ENCODE measurements at places on chromosomes 2 and 18. TPM values are rescaled to one million over a fixed set of nuclear protein-coding genes. Genes with fewer than 3 reads are reported as not detected.

The STARD6 gene
- total RNA-seq = not detected

The GTF2A1L gene
- total RNA-seq = 0.68 TPM

- no peak overlapping the region for H3K4me3 ChIP-seq
- no peaks in the 10 kb centered on the region for H3K36me3 ChIP-seq
- H3K4me1 ChIP-seq = no peaks in the 10 kb centered on the region
- no peaks in the 10 kb centered on the region for H3K27me3 ChIP-seq
These were observed 43.6 kb upstream of the IHH start for GRCh38 chr2:219104107-219105035.

The CYP1B1 gene
- 19.4 TPM for total RNA-seq

DNA sequence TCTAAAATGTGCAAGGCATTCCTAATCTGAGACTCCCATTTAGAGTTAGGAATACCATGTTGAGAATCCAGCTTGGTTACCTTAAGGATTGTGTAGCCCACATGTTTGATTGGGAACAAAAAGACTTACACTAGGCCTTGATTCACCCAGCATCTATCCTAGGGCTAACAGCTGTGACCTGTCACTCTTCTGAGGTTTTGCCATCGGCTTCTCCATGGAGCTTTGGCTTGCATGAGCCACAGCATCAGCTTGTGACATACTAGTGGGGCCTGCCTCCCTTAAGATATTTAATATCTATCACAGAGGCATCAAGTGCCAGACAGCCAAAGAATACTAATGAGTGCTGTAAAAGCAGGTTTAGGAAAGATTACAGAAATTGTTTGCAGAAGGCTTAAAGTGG is 241.3 kb upstream of the UBE2E3 start:
- H3K36me3 ChIP-seq = no peaks in the 10 kb centered on the region
- no peaks in the 10 kb centered on the region for H3K4me1 ChIP-seq
- H3K4me3 ChIP-seq = no peak overlapping the region
- H3K27me3 ChIP-seq = no peaks in the 10 kb centered on the region
- DNase-seq = no peak

The M1AP gene
- 10.9 TPM for total RNA-seq

DNA sequence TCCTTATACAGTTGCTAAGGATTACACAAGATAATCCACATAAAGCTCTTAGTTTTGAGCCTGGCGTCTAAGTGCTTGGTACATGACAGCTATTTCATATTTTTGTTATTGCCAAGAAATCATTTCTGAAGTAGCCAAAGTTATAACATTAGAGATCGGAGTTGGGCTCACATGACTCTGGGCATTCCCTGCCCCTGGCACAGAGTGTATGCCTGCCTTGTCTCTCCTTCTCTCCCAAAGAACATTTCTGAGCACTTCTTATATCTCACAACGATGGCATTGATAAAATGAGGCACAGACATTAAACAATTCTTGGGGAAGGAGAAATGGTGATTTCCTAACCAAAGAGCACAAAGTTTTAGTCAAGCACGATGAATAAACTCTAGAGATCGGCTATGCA is 87.7 kb upstream of the DDX18 start:
- no peak for DNase-seq
- H3K4me3 ChIP-seq = no peak overlapping the region
- H3K36me3 ChIP-seq = no peaks in the 10 kb centered on the region
- no peaks in the 10 kb centered on the region for H3K27me3 ChIP-seq
- no peak overlapping the region for H3K27ac ChIP-seq
- no peaks in the 10 kb centered on the region for H3K4me1 ChIP-seq

DNA sequence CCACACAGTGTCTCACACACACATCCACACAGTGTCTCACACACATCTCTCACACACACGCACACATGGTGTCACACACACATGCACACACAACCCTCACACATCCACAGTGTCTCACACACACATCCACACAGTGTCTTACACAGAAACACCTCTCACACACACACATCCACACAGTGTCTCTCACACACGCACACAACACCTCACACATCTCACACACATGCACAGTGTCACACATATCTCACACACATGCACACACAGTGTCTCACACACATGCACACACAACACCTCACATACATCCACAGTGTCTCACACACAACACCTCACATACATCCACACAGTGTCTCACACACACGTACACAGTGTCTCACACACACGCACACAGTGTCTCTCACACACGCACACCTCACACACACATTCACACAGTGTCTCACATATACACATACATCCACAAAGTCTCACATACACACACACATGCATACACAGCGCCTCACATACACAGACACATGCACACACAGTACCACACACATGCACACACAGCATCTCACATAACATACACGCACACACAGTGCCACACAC is 473.9 kb upstream of the HS6ST1 start:
- no peak overlapping the region for H3K4me3 ChIP-seq
- H3K4me1 ChIP-seq = no peaks in the 10 kb centered on the region
- no peak overlapping the region for H3K27ac ChIP-seq

The TRAK2 gene
- total RNA-seq = 16.9 TPM

DNA sequence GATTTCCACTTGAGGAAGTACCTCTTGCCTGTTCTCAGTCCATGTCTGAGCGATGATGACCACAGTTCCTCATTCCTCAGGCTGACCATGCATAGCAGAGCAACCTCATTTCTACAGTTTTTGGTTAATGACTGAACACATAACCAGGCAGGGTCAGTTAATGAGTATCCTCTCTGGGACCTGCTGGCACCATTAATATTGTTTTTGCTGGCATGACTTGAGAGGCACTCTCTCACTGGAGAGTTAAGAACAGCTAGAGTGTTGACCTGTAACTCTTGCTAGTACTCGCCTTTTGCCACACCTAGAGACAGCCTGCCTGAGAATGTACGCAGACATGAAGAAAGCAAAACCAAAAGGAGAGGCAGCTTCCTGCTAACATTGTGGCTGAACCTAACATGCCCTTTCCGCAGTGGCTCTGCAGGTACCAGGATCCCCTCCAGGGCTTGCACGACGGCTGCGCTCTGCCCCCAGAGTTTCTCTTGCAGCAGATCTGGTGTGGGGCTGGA is 23.9 kb downstream of the PECR start:
- no peaks in the 10 kb centered on the region for H3K36me3 ChIP-seq
- H3K4me1 ChIP-seq = no peaks in the 10 kb centered on the region
- H3K4me3 ChIP-seq = no peak overlapping the region
- no peak for DNase-seq

All from prostate gland (tissue), 2 donors.